T-helper 17 cell (primary cell): ENCODE measurements at places on chromosomes 11 and 22.

DNA sequence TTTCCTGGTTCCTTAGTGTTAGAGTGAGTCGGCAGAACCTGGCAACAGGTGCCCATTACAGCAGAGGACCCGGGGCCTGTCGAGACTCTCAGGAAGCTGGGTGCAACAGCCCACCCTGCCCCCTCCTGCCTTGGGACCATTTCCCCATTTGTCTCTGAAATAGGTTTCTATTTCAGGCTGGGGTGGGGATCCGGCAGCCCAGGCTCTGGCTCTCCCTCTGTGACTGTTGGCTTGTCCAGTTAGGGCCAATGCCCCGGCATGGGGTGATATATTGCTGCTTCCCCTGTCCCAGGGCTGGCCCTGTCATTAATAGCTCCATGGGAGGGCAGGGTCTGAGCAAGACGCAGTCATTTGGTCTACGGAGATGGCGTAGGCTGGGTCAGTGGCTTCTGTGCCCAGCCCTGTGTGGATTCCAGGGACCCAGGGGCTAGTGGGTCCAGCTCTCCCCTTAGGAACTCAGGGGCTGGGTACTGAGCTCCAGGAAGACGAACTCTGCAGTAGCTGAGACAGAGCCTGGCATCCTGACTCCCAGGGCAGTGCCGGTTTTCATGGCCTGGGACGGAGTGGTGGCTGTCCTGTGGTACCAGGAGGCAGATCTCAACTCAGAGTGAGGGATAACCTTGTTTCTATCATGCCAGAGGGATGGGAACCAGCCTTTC lies 2.7 kb downstream of the P2RY6 start:
- no peaks in the 10 kb centered on the region for H3K4me1 ChIP-seq
- H3K27ac ChIP-seq, result no peak overlapping the region
- no peaks in the 10 kb centered on the region for H3K36me3 ChIP-seq
- H3K27me3 ChIP-seq, result peaks cover 27% of the 10 kb centered on the region
- no peak overlapping the region for H3K4me3 ChIP-seq

DNA sequence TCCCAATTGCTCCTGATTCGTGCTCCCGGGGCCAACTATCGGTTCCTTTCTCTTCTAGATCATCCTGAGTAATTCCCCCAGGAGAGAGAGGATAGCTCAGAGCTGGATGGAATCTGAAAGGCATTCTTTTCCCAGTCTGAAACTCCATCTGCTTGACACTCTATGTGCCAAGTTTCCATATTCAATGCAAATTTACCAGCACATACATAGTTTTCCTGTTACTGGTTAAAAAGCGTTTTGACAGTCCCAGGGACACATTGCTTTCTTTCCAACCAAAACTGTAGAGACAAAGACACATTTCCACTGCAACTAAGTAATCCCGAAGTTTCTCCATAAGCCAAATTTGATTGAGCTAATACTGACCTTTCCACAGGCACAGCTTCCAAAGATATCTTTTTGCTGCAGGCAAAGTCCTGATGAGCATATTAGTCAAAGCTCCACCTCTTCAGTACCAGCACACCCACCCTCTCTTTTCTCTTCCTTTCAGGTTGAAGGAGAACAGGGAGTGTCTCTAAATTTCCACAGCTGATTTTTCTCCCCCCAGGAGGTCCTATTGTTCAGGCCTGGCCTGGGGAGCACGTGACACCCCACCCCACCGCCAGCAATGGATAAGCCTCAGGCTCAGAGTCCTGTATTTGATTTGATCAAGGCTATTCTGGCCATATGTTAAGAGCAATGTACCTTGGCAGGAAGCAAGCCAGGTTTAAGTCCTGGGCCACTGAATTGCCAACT lies 9.7 kb upstream of the ANKK1 start:
- H3K4me3 ChIP-seq, result no peak overlapping the region
- H3K4me1 ChIP-seq, result no peaks in the 10 kb centered on the region
- no peak for DNase-seq
- H3K27ac ChIP-seq, result no peak overlapping the region
- H3K27me3 ChIP-seq, result no peaks in the 10 kb centered on the region

- no peaks in the 10 kb centered on the region for H3K36me3 ChIP-seq
- DNase-seq, result no peak
- H3K27ac ChIP-seq, result no peak overlapping the region
- H3K4me1 ChIP-seq, result peaks cover 2% of the 10 kb centered on the region
These were observed 25.0 kb upstream of the FZD4 start for GRCh38 chr11:86980086-86980796.

- peak; percentile 52 for DNase-seq
- H3K4me3 ChIP-seq, result peak within 1 kb of the TSS; percentile 87
- no peaks in the 10 kb centered on the region for H3K36me3 ChIP-seq
- no peaks in the 10 kb centered on the region for H3K27me3 ChIP-seq
These were observed at the start of gene SEC14L2 for GRCh38 chr22:30396871-30397655. Gene SEC14L2 (plus strand): TSS chr22:30397018. CDS start chr22:30397117, 99 bp downstream.

- H3K27me3 ChIP-seq, result no peaks in the 10 kb centered on the region
- peak overlapping the region; percentile 93 for H3K4me3 ChIP-seq
- H3K4me1 ChIP-seq, result peaks cover 15% of the 10 kb centered on the region
- peaks cover 3% of the 10 kb centered on the region for H3K36me3 ChIP-seq
- DNase-seq, result no peak
These were observed 761 bp downstream of the HMBS start for GRCh38 chr11:119085437-119085847.

- H3K4me3 ChIP-seq, result no peak overlapping the region
- DNase-seq, result no peak
- H3K36me3 ChIP-seq, result no peaks in the 10 kb centered on the region
- peaks cover 28% of the 10 kb centered on the region for H3K4me1 ChIP-seq
- H3K27me3 ChIP-seq, result peaks cover 8% of the 10 kb centered on the region
- peak overlapping the region; percentile 49 for H3K27ac ChIP-seq
These were observed 39.7 kb downstream of the IGLL5 start for GRCh38 chr22:22927196-22927887.

- no peaks in the 10 kb centered on the region for H3K27me3 ChIP-seq
- H3K36me3 ChIP-seq, result peaks cover 3% of the 10 kb centered on the region
- DNase-seq, result no peak
- H3K4me1 ChIP-seq, result peaks cover 61% of the 10 kb centered on the region
- H3K27ac ChIP-seq, result peak overlapping the region; percentile 96
These were observed 290.2 kb downstream of the ETS1 start for GRCh38 chr11:128297091-128297651.

GRCh38 chr11:9052316-9052715 lies 39.1 kb downstream of the SCUBE2 start:
- H3K36me3 ChIP-seq, result peaks cover 2% of the 10 kb centered on the region
- no peak overlapping the region for H3K4me3 ChIP-seq
- DNase-seq, result no peak
- H3K4me1 ChIP-seq, result no peaks in the 10 kb centered on the region
- no peak overlapping the region for H3K27ac ChIP-seq

- DNase-seq, result no peak
- H3K4me3 ChIP-seq, result no peak overlapping the region
- no peaks in the 10 kb centered on the region for H3K36me3 ChIP-seq
- H3K27me3 ChIP-seq, result peaks cover 17% of the 10 kb centered on the region
These were observed 35.2 kb upstream of the CLDN5 start for GRCh38 chr22:19559324-19559811.

DNA sequence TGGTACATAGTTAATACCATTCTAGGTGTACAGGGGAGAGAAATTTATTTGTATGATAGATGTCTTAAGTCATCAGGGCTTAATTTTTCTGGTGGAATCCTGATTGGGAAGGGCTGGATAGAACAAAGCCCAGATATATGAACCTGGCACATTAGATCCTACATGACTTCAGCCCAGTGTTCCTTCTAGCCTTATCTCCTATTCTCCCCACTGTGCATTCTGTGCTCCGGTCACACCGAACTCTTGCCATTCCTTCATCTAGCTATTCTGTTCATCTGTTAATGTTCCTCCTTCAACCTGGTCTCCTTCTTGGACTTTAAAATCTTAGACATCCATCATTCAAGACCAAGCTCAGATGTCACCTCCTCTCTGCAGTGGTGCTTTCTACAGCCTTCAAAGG lies 68.9 kb upstream of the EED start:
- no peak overlapping the region for H3K27ac ChIP-seq
- H3K4me3 ChIP-seq, result no peak overlapping the region
- no peaks in the 10 kb centered on the region for H3K36me3 ChIP-seq
